ENCODE measurements at places on chromosomes 3 and 15.

- no peak for DNase-seq
These were observed 66.3 kb downstream of the GTPBP8 start for GRCh38 chr3:113057117-113057516.

DNA sequence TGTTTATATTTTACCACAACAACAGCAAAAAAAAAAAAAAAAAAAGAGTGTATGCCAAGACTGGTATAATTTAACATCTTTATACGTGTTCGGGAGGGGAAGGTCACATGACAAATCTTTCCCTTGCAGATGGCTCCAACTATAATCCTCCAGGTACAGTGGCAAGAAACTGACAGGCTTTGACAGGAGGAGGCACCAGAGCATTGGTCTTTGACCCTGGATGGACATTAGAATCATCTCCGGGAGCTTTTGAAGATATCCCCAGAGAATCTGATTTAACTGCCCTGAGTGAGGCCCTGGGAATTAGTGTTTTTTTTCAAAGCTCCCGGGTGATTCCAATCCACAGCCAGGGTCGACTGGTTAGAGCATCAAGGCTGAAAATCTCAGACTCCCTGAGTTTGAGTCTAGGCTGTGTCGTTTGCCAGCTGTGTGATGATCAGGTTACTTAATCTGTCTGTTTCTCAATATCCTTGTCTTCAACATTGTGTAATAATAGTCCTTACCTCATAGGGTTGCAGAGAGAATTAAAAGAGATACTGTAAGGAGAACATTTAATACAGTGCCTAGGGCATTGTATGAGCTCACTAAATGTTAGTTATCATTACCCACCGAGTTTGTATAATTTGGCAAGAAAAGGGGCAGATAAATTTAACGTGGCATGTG is 8.9 kb upstream of the SEMA5B start:
- DNase-seq, result no peak

DNA sequence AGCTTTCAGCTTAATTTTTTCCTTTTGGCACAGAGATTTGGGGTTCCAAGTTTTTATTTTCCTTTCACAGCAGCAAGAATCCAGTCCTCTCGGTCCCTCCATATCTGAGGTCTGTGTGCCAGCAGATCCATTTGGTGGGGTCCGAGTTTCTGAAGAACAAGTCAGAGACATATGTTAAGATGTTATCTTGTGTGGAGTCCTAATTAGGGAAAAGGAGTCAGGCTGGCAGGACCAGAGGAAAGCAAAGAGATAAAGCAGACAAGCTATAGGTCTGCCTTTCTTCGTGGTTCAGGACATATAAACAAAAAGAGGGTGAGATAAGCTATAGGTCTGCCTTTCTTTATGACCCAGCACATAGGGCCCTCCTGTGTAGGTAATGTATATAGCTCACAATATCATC is 54.9 kb downstream of the TMED3 start:
- no peak for DNase-seq

GRCh38 chr3:52068055-52068571 is 11.7 kb upstream of the DUSP7 start:
- no peak for DNase-seq

DNA sequence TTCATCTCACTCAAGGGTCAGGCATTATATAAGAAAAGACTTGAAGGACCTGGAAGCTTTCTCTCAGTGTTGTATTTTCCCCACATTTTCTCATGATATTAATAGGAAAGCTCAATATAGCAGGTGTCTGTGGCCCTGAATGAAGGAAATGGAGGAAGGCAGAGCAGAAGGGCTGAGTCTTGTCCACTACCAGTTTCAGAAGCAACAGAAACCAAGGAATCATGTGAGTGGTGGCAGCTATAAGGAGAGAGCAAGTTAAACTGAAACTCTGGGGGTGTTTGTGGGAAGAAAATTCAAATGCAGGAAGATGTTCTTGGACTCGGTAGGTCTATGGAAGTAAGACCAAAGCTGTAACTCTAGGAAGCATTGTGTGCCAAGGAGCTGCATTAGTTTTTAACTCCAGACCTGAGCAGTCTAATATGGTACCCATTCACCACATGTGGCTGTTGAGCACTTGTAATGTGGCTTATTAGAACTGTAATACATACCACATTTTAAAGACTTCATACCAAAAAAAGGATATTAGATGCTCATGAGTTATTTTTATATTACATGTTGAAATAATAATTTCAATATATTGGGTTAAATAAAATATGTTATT is 278.8 kb upstream of the GADL1 start:
- DNase-seq, result no peak

- no peak for DNase-seq
These were observed 274.7 kb downstream of the RPLP1 start for GRCh38 chr15:69727121-69727924.

DNA sequence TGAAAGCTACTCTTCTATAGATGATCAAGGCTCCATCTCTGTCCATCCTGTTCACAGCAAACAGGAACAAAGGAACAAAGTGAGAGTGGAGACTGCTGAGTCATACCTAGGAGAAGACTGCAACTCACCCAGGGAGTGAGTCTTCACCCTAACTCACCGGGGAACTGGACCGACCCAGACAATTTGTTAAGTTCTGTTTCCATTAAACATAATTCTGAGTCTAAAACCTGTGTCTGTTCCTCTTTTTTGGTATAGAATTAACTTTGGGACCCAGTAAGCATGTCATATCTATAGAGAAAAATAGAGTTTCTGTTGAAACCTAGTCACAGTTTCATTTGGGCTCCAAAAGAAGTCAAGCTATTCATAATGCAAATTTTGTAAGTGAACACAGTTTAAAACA is 21.6 kb downstream of the CCDC80 start:
- no peak for DNase-seq

GRCh38 chr15:62228604-62229003 is 63.5 kb upstream of the C2CD4B start:
- no peak for DNase-seq

DNA sequence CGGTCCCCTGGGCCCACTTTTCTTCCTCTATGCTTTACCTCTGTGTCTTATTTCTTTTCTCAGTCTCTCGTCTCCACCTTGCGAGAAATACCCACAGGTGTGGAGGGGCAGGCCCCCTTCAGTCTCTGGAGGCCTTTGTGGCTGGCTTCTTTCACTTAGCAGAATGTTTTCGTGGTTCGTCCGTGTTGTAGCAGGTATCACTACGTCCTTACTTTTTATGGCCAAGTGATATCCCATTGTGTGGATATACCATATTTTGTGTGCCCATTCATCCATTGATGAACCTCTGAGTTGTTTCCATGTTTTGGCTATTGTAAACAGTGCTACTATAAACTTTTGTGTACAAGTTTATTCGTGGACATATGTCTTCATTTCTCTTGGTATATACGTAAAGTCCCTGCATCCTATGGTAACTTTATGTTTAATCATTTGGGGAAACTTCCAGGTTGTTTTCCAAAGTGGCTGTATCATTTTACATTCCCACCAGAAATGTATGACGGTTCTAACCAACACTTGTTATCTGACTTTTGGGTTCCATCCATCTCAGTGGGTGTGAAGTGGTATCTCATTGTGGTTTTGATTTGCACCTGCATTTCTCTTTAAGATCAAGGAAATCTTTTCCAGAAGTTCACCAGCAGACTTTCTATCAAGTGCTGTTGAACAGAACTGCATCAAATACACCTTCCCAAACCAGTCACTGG is 5.6 kb downstream of the PIGZ start:
- no peak for DNase-seq

DNA sequence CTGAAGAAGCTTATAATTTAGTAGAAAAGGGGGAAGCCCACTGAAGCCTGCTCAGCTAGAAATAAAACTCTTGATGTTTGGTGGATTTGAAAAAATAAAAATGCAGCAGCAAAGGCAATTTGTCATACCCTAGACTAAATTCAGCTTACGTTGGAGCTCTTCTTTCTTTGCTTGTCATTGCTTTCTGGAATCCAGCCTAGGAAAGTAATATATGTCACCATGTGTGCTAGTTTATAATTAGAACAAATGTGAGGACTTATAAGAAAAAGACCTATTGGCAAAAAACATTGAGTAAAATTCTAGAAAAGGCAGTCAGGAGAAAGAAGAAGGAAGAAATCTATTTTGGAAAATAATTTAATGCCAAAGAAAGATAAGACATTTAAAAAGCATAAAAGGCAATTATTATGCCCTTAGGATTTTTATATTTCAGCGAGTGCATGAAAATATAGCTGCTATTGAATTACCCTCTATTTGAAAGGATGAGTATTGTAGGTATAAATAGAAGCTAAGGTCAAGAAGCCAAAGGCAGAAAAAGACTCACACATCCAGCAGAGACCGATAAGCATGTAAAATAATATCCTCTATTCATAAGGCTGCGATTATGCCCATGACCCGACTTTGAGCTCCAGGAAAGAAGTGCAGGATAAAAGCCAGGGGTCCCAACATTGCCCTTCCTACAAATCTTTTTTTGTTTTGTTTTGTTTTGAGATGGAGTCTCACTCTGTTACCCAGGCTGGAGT is 10.6 kb upstream of the BTBD1 start:
- no peak for DNase-seq

DNA sequence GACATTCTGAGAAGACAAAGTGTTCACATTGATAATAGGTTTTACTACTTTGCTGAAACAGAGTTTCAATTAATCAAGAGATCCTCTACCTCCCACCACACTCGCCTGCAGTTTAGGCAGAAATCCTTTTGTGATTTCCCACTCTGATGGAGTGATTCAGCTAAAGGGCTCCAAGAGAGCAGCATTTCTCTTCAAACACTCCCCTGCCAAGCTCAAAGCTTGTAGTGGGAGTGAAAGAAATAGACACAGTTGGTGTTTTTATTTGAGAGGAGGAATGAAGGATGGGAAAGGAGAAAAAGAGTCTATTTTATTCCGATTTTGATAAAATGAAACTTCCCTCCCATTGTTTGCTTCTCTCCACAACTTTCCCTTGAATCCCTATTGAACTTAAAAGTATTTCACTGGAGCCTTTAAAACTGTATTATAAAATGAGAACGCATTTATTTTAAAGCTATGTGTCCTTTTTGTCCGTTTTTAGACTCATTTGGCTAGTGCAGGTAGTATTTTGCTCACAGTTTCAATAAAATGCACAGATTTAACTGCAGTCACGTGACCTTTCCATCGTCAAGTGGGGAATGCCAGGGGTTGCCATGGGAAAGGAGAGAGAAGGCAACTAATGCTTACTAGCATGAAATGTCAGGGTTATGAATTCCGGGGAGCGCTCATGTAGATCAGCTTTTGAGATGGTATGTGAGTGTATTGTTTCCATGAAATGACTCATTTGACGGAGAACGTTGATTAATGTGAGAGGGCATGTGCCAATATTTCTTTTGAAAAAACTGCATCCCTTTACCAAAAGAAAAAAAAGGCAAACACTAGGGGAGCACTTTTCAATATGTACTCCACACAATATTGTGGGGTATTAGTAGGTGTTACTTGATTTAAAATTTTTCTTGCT is 7.7 kb upstream of the OSBPL11 start:
- DNase-seq, result no peak

GRCh38 chr3:51535146-51536019 is 3.1 kb upstream of the RAD54L2 start:
- DNase-seq, result no peak

DNA sequence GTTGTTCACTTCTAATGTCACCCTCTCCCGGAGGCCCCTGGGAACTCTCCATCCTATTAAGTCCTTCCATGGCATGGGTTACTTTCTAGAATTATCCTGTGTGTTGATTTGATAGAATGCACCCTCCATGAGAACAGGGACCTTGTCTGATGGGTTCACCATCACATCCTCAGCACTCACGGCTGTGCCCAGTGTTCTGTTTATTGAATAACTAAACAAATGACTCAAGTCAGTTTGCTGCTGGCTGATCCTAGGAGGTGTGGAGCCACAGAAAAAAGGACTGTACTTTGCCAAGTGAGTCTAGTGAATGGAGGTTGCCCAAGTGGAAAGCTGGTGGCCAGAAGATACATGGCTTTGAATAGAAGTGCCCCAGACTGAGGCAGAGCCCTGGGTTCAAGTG is 48.5 kb upstream of the RAB6B start:
- DNase-seq, result no peak

DNA sequence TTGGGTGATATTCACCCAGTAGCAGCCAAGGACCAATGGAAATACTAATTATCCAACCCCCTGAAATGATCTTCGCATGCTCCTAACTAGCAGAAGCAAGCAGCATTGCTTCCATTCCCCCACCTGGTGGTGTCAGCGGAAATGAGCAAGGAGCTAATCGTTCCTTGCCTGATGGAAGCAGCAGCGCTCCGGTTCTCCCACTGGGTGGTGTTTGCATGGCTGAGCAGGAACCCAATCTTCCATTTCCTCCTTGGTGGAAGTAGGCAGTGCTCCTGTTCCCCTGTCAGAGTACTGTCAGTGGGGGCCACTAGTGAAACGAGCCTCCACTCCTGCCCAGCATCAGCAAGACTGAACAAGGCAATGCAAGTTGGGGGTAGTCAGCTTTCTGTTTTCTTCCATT is 311.5 kb downstream of the CACNA2D3 start:
- DNase-seq, result no peak

DNA sequence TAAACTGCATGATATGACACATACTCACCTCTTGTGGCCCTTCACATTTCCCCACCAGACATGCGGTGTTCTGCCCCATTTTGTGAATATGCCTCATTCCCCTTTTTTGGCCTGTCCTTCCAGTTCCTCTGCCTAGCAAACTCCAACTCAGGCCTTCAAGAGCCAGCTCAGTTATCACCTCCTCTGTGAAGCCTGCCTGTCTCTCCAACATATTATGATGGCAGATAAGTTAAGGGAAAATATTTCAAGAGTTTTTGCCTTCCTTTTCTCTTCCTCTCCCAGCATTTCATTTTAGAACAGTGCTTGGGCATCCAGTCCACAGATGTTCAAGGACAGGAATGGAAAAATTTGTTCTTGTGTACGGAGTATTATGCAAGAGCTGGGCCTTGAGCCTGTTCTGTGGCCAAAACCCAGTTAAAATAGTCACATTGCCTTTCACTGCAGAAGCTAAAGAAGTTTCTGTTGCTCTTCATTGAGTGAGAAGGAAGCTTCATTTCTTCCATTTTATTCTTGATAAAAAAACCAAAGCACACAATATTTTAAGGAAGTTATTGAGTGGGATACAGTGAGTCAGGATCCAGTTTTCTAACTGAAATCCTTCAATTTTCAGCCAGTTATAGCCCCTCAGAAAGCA is 192.0 kb downstream of the GHSR start:
- DNase-seq, result no peak

- DNase-seq, result peak; percentile 70
These were observed 42.5 kb downstream of the TPRA1 start for GRCh38 chr3:127547761-127548605.

DNA sequence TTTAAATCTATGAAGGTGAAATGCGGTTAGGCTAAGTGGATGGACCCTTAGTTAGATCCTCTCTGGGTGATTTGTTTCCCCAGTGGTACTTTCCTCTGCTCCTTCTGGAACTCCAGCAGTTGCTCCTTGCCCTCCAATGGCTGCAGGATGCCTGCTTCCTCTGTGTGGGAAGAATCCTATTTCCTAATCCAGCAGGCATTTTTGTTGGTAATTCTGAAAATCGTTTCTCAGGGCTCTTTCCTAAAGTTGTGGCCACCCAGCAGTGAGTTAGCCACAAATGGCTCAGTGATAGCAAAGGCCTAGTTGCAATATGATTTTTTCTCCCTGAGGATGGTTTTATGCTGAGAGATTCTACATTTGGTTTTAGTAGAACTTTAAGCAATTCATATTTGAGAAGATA is 332.3 kb upstream of the C2CD4B start:
- no peak for DNase-seq
